ENCODE measurements at places on chromosomes 1 and 21. TPM values are rescaled to one million over a fixed set of nuclear protein-coding genes. Genes with fewer than 3 reads are reported as not detected.

The DONSON gene
- 17.9 TPM for polyA plus RNA-seq

- DNase-seq: peak; percentile 52
Measured at GRCh38 chr1:44609412-44609767, 64.9 kb downstream of the TMEM53 start.

GRCh38 chr1:202967684-202968281, 726 bp upstream of the CYB5R1 start:
- DNase-seq: no peak

DNA sequence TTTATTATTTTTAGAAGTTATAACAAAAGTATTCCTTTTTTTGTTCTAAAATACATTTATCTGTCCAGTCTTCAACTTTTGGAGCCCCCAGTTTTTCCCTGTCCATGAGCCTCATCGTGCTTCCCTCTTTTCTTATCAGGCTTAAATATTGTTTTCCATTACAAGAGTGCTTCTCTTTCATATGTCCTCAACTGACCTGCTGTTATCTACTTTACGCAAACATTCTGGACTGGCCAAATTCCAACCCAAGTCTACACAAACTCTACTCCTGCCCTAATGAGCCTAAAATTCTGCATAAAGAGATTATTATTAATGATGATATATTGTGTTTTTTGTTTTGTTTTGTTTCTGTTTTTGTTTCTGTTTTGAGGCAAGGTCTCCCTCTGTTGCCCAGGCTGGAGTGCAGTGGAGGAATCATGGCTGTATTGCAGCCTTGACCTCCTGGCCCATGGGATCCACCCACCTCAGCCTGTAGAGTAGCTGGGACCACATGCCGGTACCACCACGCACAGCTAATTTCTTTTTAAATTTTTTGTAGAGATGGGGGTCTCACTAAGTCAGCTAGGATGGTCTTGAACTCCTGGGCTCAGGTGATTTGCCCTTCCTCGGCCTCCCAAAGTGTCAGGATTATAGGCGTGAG, 318.8 kb upstream of the NEGR1 start:
- DNase-seq: no peak

- no peak for DNase-seq
Measured at GRCh38 chr21:45525910-45526306, 16.3 kb downstream of the SLC19A1 start.

DNA sequence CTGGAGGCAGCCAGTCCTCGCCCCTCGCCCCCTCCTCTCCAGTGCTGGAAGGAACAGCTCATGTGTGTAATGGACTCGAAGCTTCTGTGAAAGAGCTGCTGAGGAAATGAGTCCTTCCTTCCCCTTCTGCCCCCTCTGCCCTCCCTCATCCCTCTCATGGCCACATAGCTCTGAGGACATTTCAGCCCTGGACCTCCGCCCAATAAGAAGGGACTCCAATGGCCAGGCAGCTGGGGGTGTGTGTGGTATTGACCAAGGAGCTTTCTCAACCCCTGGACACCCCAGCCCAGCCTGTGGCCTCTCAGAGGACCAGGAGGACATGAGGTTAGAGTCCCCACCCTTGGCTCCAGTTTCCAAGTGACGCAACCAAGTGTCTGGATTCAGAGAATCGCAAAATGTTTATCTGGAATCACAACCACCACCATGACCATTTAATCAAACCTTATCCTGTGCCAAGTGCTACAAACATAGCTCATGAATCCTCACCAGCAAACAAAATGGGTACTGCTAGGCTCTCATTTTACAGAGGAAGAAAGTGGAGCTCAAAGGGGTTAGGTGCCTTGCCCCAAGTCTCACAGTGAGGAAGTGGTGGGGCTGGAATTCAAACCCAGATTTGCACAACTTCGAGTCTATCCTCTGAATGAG, 47.8 kb upstream of the ECE1 start:
- DNase-seq: peak; percentile 84

DNA sequence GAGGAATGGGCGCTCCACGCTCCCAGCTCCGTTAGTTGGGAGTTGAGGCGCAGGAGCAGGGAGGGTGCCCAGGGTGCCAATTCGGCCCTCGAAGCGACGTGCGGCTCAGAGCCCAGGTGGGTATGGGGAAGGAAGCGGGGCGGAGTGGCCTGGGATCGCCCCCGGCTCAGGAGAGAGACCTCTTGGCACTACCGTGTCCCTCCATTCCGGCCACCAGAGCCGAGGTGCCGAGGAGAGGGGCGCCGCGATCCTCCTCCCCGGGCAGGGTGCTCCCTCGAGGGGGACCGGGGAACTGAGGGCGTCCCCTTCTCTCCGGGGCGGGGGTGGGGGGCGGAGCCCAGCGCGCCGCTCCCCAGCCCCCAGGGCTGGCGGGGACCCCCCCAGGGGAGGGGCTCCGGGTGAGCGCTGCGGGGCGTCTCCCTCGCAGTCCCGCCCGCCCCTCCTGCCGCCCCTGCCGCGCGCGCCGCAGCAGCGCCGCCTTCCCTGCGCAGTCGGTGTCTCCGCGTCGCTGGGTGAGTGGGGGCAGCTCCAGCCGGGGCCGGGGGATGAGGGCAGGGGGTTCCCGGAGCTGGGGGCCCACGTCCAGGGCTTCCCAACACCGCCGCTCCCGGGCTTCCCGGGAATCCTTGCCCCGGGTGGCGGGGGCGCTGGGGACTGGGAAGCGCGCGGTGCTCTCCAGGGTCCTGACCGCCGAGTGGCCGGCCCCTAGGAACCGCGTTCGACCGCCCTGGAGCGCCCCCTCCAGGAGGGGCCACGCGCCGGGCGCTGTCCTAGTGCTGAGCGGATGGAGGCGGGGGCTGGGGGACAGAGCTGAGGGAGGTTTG, at the start of gene HPCA:
HPCA (plus strand) TSS at position 488 of the 824 bp plus-strand sequence. CDS start 2,408 bp downstream, outside the sequence.
- DNase-seq: peak; percentile 46

DNA sequence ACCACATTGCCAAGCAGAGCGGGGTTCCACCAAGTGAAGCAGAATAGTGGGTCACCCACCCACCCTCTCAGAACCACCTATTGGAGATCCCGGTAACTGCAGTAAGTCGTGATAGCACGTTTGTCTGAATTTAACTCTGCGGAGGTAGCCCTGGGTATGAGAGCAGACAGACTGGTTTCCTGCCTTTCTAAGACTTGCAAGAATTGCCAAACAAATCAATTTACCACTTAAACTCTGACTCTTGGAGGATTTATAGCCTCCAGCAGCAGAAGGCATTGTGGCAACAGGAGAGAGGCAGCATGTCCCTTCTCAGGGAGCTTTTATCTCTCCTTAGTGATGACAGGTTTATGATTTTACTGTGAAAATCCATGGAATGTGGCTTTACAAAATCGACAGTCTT, 287.9 kb upstream of the FMN2 start:
- no peak for DNase-seq

DNA sequence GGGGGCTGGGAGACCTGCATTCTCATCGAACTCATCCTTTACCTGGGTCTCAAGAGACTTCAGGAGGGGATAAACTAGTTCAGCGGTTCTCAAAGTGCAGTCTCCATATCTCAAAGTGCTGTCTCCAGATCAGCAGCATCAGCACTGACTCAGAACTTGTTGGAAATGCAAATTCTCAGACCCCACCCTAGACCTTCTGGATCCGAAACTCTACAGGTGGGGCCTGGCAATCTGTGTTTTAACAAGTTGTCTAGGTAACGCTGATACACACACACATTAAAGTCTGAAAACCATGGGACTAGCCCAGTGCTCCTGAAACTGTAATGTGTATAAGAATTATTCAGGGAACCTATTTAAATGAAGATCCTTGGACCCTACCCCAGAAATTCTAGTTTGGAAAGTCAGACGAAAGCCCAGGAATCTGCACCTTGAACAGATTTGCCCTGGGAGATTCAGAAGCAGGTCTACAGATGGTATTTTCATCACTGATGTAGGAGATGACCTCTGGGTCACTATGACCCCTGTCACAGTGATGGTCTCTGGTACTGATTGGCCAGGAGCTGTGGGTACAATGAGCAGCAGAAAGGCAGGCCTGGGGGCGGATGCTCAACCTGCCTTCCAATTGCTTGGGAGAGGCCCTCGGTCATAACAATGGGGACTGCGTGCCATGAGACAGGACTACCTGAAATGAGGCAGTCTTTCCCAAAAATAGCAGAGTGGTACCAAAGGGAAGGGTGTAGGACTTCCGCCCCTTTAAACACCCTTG, 127.2 kb downstream of the FAM78B start:
- no peak for DNase-seq

DNA sequence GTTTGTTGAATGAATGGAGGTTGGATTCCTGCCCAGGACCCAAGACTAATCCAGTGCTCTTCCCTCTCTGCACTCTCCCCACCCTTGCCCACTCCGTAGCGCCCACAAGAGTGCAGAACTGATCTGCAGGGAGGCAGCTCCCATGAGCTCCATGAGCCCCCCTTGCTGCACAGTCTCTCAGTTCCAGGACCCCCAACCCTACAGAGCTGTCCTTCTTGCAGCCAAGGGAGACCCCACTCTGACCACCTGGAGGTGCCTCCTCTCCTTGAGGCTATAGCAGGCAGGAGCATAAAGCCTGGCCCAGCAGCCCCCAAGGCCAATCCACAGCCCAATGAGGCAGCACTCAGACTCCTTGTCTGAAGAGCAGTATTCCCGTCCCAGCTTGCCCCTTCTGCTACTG, 209.2 kb upstream of the ZC3H12A start:
- no peak for DNase-seq

DNA sequence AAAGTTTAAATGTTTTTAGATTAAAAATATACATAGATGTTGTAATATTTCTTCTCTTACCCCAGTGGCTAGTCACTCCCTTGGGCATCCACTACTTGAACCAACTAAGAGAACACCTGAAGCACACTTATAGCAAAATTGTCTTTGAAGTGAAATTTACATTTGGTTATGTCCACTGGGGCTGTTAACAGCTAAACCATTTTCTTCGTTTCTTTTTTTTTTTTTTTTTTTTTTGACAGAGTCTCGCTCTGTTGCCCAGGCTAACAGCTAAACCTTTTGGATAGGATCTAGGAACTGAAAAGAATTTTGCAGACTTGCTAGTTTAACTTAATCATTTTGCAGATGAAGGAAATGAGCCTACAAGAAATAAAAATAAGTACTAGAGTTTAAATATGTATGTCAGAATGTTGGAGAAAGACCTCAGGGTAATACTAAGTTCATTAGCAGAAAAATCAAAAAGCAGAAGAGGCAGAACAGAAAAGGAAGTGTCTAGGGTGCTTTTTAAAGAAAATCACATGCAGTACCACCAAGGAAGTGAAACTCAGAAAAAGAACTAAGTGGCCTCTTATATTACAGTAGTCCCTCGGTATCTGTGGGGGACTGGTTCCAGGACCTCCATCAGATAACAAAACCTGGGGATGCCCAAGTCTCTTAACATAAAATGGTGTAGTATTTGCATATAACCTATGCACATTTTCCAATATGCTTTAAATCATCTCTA, 11.8 kb downstream of the DRAM2 start:
- DNase-seq: no peak

The GJB5 gene
- polyA plus RNA-seq: not detected

DNA sequence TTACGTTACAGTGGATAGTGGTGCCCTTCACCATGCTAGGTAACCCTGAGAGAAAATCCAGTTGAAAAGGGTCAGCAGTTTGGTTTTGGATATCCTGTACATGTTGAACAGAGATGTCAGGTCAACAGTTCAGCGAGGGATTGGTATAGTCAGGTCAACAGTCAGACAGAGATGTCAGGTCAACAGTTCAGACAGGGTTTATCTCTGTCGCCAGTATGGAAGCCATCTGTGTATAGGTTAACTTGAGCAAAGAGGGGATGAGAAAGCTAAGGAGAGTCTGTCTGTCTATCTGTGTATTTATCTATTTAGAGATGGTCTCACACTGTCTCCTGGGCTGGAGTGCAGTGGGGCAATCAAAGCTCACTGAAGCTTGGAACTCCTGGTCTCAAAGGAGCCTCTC, 17.7 kb downstream of the DHDDS start:
- no peak for DNase-seq

GRCh38 chr1:65762081-65762862, 30.4 kb upstream of the PDE4B start:
- DNase-seq: no peak

The BACE2 gene
- polyA plus RNA-seq: 4.5 TPM

- no peak for DNase-seq
Measured at GRCh38 chr1:12745126-12745991, 641 bp upstream of the CFAP107 start.

DNA sequence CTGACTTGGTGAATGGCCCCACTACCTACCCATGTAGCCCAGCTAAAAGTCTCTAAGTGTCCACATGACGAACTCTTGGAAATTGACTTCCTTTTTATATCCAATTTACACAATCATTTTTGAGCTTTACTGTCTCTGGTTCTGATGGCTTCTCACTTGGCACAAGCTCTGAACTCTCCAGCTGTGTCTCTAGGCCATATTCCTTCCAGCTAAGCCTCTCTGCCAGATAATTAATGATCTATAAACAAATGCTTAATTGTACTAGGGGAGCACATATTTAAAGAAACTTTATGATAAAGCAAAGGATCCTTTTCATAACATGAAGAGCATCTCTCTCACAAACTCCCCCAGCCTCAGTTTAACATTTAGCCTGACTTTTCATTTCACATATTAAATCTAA, 16.3 kb upstream of the BEND5 start:
- no peak for DNase-seq

DNA sequence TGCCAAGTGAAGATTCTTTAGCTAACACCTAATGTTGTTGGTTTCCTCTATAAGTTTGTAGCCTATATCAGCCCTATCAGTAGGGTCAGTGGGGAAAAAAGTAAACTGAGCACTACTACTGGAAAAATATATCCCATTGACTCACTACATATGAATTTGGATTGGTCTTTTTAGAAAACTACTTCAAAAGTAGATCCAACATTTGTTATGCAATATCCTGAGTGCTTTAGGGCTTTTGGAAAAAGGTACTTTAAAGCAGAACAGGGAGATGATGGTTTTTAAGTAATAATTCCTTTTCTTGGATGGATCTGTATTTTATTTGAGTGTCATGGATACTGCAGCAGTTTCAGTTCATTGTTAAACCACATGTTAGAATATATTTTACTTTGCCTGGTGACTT, 7.1 kb downstream of the C1orf21 start:
- DNase-seq: no peak

DNA sequence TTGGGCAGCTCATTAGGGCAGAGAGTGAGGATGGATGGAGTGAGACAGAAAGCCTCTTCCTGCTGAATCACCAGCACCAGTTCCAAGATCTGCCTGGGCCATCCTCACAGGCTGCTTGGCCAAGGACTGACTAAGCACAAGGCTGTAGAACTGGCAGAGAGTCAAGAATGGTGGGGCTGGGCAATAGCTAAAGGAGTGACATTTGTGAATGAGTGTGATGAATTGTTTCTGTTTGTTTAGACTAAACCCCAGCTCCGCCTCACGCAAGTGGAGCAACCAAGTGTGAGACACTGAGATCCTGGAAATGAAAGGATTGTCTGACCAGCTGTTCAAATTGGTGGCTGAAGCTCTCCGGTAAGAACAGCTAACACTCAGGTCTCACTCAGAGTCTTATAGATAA, 38.6 kb downstream of the BRINP2 start:
- DNase-seq: peak; percentile 59

The MIA3 gene
- 33.8 TPM for polyA plus RNA-seq

The DMRTA2 gene
- not detected for polyA plus RNA-seq

The CFAP141 gene
- not detected for polyA plus RNA-seq

The MAP3K21 gene
- polyA plus RNA-seq: 0.37 TPM

- peak; percentile 78 for DNase-seq
Measured at GRCh38 chr1:20486457-20487235, 636 bp upstream of the CAMK2N1 start.
